Psoas muscle (tissue), 8 donors: ENCODE measurements at places on chromosomes 4 and X.

DNA sequence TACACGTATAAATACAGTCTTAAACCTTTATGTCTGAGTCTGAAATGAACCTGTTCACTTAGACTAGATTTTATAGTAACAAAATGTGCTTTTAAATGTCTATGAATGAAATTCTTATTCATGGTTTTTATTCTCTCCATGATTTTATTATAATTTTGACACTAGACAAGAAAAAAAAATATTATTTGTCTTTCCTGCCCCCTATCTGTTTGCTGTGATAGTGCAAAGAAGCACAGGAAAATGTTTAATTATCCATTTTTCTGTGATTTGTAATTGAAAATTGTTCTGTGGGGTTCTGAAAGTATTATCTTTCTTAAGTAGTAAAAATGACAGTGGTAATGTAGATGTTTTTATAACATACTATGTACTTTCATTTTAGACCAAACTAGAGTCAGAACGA is 52.0 kb downstream of the INTS6L start:
- H3K4me3 ChIP-seq = no peak overlapping the region
- H3K27ac ChIP-seq = no peak overlapping the region
- no peaks in the 10 kb centered on the region for H3K4me1 ChIP-seq
- no peaks in the 10 kb centered on the region for H3K36me3 ChIP-seq

- H3K27ac ChIP-seq = no peak overlapping the region
- no peaks in the 10 kb centered on the region for H3K4me1 ChIP-seq
- no peaks in the 10 kb centered on the region for H3K27me3 ChIP-seq
- no peak for DNase-seq
- H3K4me3 ChIP-seq = no peak overlapping the region
- H3K36me3 ChIP-seq = no peaks in the 10 kb centered on the region
These were observed 63.4 kb upstream of the MAGEB2 start for GRCh38 chrX:30151964-30152363.

DNA sequence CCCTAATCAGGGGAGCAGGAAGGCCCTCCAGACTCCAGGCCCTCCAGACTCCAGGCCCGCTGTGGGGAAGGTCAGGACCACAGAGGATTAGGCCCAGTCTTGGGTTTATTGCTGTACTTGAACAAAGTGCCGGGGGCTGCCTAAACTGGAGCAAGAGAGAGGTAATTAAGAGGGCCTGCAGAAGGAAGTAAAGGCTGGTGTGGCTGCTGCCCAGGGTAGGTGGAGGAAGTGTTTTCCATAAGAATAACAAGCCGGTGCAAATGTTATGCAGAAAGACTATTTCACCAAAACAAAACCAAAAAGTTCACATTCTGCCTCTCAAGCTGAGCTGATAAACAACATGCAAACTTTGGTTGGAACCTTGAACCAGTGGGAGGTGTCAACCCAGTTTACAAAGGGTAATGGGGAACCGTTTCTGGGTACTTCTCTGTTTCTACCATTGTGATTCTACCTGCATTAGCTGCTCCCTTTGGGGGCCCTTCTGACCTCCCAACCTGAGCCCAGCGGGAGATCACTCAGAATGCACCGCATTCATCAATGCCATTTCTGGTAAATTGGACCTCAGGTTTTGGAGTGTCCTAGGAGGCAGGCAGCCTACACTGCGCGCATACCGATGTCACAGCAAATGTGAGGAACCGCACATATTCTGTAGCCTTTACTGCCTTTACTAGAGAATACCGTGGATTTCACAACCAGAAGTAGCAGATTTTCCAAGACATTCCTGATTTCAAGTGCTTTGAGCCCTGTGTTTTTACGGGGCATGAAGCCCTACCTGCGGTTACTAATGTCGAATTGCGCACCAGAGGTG is 59.7 kb upstream of the BCOR start:
- H3K4me3 ChIP-seq = peak overlapping the region; percentile 69
- H3K4me1 ChIP-seq = peaks cover 10% of the 10 kb centered on the region
- no peaks in the 10 kb centered on the region for H3K27me3 ChIP-seq
- no peaks in the 10 kb centered on the region for H3K36me3 ChIP-seq
- H3K27ac ChIP-seq = peak overlapping the region; percentile 78

DNA sequence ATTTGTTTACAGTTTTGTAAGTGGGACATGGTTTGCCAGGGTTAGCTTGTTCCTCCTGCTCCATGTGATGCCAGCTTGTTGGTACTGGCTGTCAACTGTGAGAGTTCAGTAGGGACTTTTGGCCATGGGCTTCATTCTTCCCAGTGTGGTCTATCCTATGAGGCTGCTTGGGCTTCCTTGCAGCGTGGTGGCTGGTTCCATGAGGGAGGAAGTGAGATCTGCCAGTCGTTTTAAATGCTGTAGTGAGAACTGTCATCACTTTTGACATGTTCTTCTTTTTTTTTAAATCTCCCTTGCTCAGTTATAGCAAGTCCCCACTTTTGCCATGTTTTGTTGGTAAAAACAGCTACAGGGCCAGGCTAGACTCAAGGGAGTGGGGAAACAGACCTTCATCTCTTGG is 15.9 kb downstream of the NSD2 start:
- no peak overlapping the region for H3K27ac ChIP-seq
- DNase-seq = no peak
- no peaks in the 10 kb centered on the region for H3K4me1 ChIP-seq
- no peak overlapping the region for H3K4me3 ChIP-seq
- no peaks in the 10 kb centered on the region for H3K36me3 ChIP-seq

GRCh38 chr4:2073808-2074481 is 14.8 kb downstream of the NAT8L start:
- no peak overlapping the region for H3K27ac ChIP-seq
- H3K36me3 ChIP-seq = no peaks in the 10 kb centered on the region
- DNase-seq = no peak
- no peaks in the 10 kb centered on the region for H3K4me1 ChIP-seq
- no peak overlapping the region for H3K4me3 ChIP-seq

DNA sequence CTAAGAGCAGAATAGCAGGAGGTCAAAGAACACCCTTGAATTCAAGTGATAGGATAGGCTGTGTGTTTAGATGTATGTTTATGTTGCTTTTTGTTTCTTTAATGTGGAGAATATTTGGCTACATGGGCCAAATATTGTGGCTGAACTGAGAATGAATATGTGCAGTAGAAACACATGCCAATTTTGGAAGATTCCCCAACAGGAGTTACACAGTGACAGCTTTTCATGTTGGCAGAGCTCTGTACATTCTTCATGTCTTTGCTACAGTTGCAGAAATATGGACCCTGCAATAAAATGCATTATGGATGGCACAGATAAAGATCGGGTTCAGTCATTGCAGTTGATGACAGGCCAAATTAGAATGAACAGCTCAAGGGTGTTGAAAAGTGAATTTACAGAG is 82.8 kb upstream of the SLC4A4 start:
- H3K4me1 ChIP-seq = peaks cover 22% of the 10 kb centered on the region
- no peak for DNase-seq
- no peak overlapping the region for H3K27ac ChIP-seq
- H3K36me3 ChIP-seq = no peaks in the 10 kb centered on the region
- no peak overlapping the region for H3K4me3 ChIP-seq
- no peaks in the 10 kb centered on the region for H3K27me3 ChIP-seq

- DNase-seq = no peak
- H3K4me3 ChIP-seq = no peak overlapping the region
- H3K4me1 ChIP-seq = no peaks in the 10 kb centered on the region
- H3K36me3 ChIP-seq = no peaks in the 10 kb centered on the region
These were observed 107.0 kb downstream of the CPZ start for GRCh38 chr4:8699479-8700145.

DNA sequence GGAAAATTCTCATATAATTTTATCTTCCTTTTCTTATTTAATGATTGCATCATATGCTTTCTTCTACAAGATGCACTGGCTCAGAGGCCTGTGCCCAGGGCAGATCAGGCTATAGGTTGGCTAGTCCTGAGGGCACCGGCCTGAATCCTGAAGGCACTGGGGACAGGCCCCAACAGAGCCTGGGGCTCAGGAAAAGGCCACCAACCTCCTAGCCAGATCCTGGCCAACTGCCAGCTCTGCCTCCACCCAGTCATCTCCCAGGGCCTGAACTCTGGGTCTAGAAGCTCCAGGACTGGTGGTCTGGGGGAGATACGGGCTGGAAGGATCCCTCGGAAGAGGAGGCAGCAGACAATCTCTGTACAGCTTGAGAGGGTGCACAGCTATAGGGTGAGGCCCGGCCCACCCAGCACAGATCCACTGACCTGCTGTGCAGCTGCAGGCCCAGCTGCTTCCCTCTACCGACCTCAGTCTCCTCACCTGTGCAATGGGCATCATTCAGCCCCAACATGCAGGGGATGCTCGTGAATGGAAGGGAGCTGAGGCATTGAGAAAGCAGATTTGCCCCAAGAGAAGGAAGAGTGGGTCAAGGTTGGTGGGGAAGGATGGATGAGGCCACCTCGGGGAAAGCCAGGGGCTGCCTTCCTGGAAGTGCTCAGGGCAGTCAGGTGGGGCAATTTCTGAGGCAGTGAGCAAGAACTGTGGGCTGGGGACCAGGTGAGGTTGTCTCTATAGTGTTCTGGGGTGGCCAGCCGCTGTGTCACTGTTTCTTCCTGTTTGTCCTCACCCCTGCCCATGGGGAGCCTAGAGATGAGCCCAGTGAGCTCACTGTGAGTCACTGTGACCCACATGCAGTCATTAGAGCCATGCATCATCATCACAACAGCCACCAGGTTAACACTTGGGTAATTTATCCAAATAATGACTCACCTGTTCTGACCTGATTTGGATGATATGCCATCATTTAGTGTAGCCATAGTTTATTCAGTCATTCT is 22.4 kb upstream of the XAGE2 start:
- DNase-seq = no peak
- H3K36me3 ChIP-seq = no peaks in the 10 kb centered on the region
- no peak overlapping the region for H3K27ac ChIP-seq
- no peaks in the 10 kb centered on the region for H3K4me1 ChIP-seq
- H3K27me3 ChIP-seq = no peaks in the 10 kb centered on the region

- H3K36me3 ChIP-seq = no peaks in the 10 kb centered on the region
- H3K27me3 ChIP-seq = no peaks in the 10 kb centered on the region
- H3K4me1 ChIP-seq = no peaks in the 10 kb centered on the region
- no peak overlapping the region for H3K27ac ChIP-seq
These were observed 34.1 kb upstream of the TMPRSS11F start for GRCh38 chr4:68163754-68164153.

- H3K27me3 ChIP-seq = no peaks in the 10 kb centered on the region
- peaks cover 30% of the 10 kb centered on the region for H3K4me1 ChIP-seq
- H3K4me3 ChIP-seq = no peak overlapping the region
- no peak overlapping the region for H3K27ac ChIP-seq
- no peaks in the 10 kb centered on the region for H3K36me3 ChIP-seq
- DNase-seq = no peak
These were observed 62.1 kb upstream of the SCOC start for GRCh38 chr4:140311257-140311835.

- H3K36me3 ChIP-seq = no peaks in the 10 kb centered on the region
- no peaks in the 10 kb centered on the region for H3K27me3 ChIP-seq
- DNase-seq = no peak
- no peak overlapping the region for H3K4me3 ChIP-seq
- no peak overlapping the region for H3K27ac ChIP-seq
- no peaks in the 10 kb centered on the region for H3K4me1 ChIP-seq
These were observed 932.5 kb downstream of the SH3BGRL start for GRCh38 chrX:82134378-82134777.

- no peaks in the 10 kb centered on the region for H3K36me3 ChIP-seq
- H3K27ac ChIP-seq = no peak overlapping the region
- H3K4me3 ChIP-seq = no peak overlapping the region
- no peaks in the 10 kb centered on the region for H3K4me1 ChIP-seq
These were observed 62.8 kb downstream of the LRBA start for GRCh38 chr4:150952167-150952845.

DNA sequence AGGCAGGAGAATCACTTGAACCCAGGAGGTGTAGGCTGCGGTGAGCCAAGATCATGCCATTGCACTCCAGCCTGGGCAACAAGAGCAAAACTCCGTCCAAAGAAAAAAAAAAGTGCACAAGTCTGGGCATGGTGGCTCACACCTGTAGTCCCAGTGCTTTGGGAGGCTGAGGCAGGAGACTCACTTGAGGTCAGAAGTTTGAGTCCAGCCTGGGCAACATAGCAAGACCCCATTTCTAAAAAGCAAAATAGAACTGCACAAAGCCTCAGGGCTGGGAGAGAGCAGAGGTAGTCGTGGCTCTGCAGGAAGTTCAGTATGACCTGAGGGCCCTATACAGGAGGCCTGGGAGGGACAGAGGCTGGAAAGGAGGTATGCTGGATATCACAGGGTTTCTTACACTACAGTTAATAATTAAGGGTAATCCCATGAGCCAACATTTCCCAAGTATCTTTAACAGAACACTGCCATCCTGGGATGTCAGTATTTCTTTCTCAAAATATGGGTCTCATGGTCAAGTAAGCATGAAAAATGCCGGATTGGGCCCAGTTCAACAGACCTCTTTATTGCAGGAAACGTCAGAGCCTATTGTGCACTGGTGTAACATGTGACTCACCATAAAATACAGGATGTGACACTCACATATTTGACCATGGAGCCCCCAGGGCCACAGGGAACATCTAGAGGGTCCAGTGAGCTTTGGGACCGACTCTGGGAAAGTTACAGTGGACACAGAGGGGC is 37.8 kb downstream of the ACSL1 start:
- H3K36me3 ChIP-seq = peaks cover 14% of the 10 kb centered on the region
- no peak for DNase-seq
- peaks cover 30% of the 10 kb centered on the region for H3K4me1 ChIP-seq
- H3K27me3 ChIP-seq = no peaks in the 10 kb centered on the region

DNA sequence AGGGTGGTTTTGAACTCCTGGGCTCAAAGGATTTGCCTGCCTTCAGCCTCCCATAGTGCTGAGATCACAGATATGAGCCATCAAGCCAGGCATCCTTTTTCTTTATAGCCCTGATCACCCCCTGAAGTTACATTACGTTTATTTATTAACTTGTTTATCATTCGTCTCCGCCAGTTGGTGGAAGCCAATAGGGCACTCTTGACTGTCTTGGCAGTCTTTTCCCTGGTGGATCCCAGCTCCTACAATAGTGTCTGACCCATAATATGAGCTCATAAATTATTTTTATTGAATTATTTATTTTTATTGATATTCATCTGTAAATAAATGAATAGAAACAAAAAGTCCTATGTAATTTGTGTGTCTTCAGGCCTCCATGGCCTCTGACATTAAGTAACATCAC is 484.3 kb upstream of the FAT1 start:
- no peak overlapping the region for H3K4me3 ChIP-seq
- no peaks in the 10 kb centered on the region for H3K36me3 ChIP-seq
- no peaks in the 10 kb centered on the region for H3K4me1 ChIP-seq
- DNase-seq = no peak

- no peak overlapping the region for H3K4me3 ChIP-seq
- H3K36me3 ChIP-seq = no peaks in the 10 kb centered on the region
- no peaks in the 10 kb centered on the region for H3K4me1 ChIP-seq
These were observed 54.4 kb downstream of the HMX1 start for GRCh38 chr4:8817096-8817812.

- no peak for DNase-seq
- no peaks in the 10 kb centered on the region for H3K4me1 ChIP-seq
- H3K27me3 ChIP-seq = no peaks in the 10 kb centered on the region
- no peak overlapping the region for H3K4me3 ChIP-seq
- H3K36me3 ChIP-seq = no peaks in the 10 kb centered on the region
- no peak overlapping the region for H3K27ac ChIP-seq
These were observed 95.3 kb downstream of the COMMD8 start for GRCh38 chr4:47368211-47368610.

- no peak for DNase-seq
- no peaks in the 10 kb centered on the region for H3K27me3 ChIP-seq
These were observed 46.0 kb downstream of the GEMIN8 start for GRCh38 chrX:13983734-13984133.
